ENCODE measurements at places on chromosomes 5 and 9.

DNA sequence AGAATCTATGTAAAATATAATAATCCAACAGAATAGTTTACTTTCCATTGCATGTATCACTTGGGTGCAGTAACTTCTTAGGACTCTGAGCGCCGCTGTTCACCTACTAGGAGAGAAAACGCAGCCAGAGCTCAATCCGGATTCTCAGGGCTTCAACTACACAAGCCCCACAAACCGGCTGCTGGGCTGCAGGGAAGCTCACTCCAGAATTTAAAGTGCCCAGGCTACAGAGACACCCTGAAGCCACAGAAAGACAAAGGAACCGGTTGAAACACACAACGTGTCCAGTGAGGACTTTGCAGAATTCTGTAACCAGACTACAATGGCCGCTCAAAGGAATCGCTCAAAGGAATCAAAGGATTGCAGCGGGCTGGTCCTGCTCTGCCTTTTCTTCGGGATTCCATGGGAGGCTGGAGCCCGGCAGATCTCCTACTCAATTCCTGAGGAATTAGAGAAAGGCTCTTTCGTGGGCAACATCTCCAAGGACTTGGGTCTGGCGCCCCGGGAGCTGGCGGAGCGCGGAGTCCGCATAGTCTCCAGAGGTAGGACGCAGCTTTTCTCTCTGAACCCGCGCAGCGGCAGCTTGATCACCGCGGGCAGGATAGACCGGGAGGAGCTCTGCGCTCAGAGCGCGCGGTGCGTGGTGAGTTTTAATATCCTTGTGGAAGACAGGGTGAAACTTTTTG lies at the start of gene PCDHGA10:
TSS of gene PCDHGA10 (plus strand) at position 134 of the 686 bp plus-strand sequence. CDS start at position 323, 189 bp downstream.
- DNase-seq = no peak

GRCh38 chr5:172659570-172659908 lies 18.5 kb downstream of the NEURL1B start:
- no peak for DNase-seq

DNA sequence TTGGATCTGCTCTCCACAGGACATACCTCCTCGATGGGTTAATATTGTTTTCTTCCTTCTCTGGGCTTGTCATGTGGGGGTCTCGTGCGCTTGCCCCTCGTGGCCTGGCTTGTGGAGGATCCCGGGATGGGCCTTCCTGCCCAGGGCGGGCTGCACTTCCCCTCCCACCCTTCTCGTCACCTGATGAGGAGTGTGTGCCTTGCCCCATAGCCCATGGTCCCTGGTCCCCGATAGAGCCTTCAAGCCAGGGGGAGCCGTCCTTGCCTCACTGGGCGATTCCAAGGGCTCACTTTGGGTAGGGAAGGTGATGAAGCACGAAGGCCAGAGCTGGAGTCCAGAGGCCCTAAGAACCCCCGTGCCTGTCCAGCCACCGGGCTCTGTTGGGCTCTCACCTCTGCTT lies 28.7 kb downstream of the DYNC2I2 start:
- DNase-seq = no peak

GRCh38 chr9:116685166-116685565 lies 1.9 kb upstream of the TRIM32 start:
- DNase-seq = no peak

DNA sequence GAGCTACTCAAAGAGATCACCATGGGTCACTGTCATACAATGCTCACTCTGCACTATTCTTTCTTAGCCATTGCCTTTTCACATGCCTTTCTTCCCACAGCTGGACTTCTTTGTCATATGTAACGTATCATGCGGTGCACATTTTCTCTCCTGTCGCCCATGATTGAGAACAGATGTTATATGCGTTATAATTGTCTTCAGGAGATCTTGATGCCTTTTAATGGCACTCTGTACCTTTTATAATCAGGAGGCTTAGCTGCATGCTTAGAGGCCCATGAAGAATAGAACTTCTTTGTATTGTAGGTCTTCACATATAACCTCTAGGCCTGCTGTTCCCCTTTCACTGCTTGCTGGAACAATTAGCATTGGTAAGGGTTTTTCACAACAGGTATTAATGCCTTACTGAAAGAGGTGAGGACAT lies 436.1 kb downstream of the CDH10 start:
- DNase-seq = no peak

DNA sequence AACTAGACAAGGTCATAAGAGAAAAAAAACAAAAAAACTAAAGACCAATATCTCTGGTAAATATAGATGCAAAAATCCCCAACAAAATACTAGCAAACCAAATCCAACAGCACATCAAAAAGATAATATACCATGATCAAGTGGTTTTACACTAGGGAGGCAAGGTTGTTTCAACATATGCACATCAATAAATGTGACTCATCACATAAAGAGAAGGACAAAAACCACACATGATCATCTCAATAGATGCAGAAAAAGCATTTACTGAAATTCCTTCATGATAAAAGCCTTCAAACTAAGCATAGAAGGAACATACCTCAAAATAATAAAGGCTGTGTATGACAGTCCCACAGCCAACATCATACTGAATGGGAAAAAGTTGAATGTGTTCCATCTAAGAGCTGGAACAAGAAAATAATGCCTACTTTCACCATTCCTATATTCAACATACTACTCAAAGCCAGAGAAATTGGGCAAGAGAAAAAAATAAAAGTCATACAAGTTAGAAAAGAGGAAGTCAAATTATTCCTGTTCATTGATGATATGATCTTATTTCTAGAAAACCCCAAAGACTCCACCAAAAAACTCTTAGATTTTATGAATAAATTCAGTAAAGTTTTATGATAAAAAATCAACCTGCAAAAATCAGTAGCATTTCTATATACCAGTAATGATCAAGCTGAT lies 72.2 kb upstream of the FAM169A start:
- no peak for DNase-seq

DNA sequence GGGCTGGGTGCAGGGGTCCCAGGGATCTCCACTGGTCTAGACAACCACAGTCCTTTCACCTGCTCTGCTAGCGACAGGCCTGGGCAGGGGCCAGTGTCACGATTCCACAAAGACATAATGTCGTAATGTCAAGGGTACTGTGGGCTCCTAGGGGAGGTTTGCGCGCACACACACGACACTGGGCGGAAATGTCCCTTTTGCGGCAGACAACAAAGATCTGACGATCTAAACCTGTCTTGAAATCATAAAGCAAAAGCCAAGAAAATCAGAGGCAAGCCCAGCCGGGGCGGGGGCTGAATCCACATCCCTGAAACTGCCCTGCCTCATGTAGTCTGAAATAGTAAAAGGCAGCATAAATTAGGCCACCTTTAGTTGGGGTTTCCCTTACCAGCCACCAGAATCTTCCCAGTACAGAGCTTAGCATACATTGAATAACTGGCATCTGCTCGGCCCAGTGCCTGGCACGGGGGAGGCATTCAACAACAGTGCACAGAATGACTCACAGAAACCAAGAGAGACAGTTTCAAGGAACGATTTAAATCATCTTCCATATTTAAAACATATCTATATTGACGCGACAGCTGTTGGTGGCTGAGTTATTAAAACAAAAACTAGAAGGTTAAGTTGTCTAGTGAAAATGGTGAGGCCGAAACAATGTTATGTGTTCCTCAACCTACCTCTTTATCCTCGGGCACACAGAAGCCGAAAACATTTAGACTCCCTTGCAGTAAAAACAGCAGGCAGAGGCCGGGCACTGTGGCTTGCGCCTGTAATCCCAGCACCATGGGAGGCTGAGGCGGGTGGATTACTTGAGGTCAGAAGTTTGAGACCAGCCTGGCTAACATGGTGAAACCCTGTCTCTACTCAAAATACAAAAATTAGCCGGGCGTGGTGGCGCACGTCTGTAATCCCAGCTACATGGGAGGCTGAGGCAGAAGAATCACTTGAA lies 151.0 kb downstream of the MYO10 start:
- no peak for DNase-seq

GRCh38 chr9:100761276-100761802 lies 183.5 kb downstream of the CAVIN4 start:
- no peak for DNase-seq

DNA sequence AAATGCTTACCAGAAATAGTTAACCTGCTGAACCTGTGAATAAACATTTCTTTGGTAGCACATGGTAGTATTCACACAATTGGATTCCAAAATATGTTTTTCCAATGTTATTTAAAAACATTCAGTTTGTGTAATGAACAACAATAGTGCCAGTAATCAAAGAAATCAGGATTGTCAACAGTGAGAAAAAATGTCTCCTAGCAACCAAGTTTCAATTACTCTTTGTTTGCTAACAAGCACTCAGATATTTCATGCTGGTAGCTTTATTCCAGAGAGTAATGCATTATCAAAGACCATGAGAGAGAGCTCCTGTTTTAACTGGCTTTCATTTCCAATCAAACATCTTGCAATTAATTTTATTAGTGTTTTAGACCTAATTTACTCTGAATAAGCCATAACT lies 768.1 kb upstream of the GRAMD2B start:
- no peak for DNase-seq

DNA sequence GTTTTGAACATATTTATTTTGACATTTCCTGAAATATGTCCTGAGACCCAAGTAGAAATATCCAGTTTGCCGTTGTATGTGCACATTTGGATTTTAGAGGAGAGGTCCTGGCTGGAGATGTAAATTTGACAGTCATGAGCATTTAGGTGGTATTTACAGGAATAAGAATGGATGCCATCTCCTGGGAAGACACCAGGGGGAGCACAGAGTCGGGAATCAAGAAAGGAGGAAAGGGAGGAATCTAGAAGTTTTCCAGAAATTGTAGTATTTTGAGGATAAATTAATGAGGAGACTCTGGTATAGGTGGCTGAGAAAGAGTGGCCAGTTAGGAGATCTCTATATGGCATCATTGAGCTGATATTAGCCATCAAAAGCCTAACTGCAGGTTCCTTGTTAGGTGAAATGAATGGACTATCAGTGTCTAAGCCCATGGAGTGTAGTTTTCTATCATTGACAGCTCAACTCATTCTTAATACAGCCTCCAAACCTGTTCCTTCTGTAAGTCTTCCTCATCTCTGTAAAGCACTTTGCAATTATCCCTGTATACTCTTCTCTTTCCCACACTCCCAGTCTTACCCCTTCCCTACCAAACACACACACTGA lies 7.2 kb downstream of the GAPT start:
- peak; percentile 3 for DNase-seq

- DNase-seq = peak; percentile 64
These were observed 13.9 kb downstream of the NINJ1 start for GRCh38 chr9:93119953-93120845.

DNA sequence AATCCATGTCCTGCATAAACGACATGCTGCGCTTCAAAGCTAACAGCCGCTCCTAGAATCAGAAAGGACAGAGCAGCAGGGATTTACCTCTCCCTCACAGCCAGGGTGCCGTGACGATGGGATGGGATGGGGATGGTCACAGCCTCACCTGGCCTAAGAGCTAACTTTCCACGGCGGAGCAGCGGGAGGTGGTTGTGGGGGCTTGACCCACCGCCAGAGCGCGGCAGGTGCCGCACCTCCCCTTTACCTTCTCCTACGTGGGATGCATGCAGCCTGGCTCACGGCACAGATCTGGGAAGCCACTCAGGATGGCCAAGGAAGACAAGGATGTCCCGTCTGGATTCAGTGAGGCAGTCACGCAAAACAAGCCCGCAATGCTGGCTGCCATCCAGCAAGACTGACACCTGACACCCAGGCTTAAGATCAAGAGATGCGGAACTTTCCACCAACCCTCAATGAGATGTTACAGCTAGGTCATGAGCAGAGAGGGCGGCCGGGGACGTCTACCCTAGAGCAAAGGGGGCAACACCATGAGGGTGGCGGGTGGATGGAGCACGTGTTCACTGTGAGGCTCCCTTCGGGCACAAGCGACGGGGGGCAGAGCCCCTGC lies 5.8 kb downstream of the BRD9 start:
- DNase-seq = no peak

DNA sequence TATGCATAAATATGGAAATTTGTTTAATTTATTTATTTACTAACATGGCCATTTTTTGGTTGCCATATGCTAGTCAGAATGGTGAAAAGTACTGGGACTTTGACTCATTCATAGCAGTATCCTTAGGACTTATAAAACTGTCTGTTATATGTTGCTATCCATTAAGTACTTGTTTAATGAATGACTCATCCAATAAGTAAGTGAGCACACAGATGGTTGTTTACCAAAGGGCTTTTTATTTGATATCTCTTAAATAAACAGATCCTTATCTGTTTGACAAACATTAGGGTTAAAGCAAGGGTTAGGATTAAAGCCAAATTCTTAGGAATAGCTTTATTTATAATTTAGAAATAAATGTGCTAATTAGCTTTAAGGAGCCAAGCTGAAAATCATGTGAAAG lies 183.4 kb downstream of the FBXO4 start:
- DNase-seq = no peak

GRCh38 chr9:9004810-9005209 lies 1205.2 kb upstream of the DMAC1 start:
- no peak for DNase-seq

- no peak for DNase-seq
These were observed 79.4 kb downstream of the SLC1A3 start for GRCh38 chr5:36685631-36686288.

GRCh38 chr9:85528607-85529006 lies 213.1 kb downstream of the AGTPBP1 start:
- no peak for DNase-seq

DNA sequence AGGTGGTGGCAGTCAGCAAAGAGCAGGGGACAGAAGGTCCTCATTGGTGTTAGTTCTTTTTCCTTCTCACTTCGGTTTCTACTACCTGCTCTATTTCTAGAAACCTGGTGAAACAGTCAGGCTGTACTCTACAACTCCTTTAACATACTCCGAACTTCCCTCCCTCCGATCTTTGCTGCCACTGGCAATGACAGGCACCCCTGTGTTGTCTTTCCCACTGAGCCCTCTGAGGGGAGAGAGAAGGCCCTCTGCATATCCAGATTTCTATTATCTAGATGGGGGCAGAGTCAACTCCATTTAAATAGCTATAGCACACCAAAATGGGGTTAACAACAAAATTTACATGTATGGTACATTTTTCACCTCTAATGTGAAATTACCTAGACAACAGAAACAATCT lies 123.7 kb downstream of the CDK5RAP2 start:
- DNase-seq = no peak

- DNase-seq = no peak
These were observed 64.6 kb downstream of the ABLIM3 start for GRCh38 chr5:149205625-149206523.

DNA sequence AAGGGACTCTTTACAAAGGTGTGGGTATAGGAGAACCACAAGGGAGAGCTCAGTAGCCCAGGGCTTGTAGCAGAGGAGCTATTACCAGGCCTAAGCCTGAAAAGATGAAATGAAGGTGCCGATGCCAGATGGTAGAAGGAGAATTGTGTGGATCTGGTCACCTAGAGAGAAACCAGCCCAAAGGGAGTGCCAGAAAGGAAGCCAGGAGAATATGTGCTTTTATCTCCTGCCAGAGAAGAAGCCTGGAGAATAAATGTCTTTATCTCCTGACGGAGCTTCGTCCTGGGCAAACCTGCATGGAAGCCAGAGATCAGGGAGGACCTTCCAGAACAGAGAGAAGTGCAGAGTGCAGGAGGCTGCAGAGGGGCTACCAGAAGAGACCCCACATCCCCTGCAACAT lies 142.6 kb downstream of the MED10 start:
- DNase-seq = no peak

- DNase-seq = no peak
These were observed 312.5 kb downstream of the PSAT1 start for GRCh38 chr9:78609450-78609849.
